Hematopoietic multipotent progenitor cell (in vitro differentiated cells): ENCODE measurements at places on chromosomes 1 and 21. TPM values are rescaled to one million over a fixed set of nuclear protein-coding genes. Genes with fewer than 3 reads are reported as not detected.

The HNRNPCL2 gene
- total RNA-seq = not detected

The FRRS1 gene
- 4.3 TPM for total RNA-seq

GRCh38 chr1:53440633-53441032, 18.6 kb upstream of the DMRTB1 start:
- DNase-seq = no peak

DNA sequence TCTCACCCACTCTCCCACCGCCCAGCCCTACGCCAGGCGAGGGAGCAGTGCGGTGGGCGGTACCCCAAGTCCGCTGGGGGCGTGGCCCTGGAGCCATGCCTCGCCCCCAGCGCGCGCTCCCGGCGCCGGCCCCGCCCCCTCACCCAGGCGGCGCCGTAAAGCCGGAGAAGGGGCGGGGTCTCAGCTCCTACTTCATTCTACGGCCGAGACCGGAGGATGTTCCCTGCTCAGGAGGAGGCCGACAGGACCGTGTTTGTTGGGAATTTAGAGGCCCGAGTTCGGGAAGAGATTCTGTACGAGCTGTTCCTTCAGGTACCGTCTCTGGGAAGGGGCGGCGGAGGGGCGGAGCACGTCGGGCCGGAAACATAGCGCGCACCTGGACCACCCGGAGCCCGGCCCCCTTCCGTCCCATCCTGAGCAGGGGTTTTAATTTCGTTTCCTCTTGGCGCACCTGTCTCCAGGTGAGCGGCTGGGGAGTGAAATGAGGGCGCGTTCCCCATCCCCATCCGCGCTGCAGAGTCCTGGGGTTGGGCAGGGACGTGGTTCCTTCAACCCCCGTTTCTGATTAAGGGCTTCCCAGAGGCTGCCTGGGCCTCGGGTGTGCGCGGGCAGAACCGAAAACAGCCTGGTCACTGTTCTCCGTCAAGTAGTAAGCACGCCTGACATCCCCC, at the start of gene RBM11:
Gene RBM11, plus strand, starts transcription at position 187 of the 671 bp plus-strand sequence. Its CDS starts 30 bp downstream, at position 217.
- DNase-seq = peak; percentile 66

The PALMD gene
- total RNA-seq = under 0.01 TPM

- DNase-seq = no peak
Measured at GRCh38 chr1:210980082-210980481, 153.9 kb downstream of the KCNH1 start.

DNA sequence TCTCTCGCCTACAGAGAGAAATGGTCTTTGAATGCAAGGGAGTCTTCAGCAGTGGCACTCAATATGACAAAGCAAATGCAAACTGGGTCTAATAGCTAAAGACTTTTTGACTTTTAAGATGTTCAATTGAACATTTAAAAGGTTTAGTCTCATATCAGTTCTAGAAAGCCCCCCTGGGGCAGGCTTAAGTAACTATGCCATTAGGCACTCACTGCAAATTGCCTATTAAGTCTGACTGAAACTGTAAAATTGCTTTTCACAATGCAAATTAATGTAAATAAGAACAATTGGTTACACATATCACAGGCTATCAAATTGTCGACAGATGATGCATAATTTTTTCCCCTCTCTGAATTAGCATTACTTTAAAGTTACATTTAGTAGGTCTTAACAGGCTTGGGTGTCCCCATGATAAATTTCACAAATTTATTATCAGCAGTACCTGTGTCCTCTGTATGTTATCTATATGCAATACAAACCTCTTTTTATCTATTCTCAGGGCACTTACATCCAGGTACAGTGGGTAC, 329.1 kb downstream of the LRRIQ3 start:
- no peak for DNase-seq

The MYOC gene
- total RNA-seq = 0.27 TPM

The KCNJ15 gene
- total RNA-seq = under 0.01 TPM

GRCh38 chr1:36306210-36306901, at the start of gene SH3D21:
SH3D21 (plus strand) TSS chr1:36306368; CDS start chr1:36306421, 53 bp downstream.
- no peak for DNase-seq

- no peak for DNase-seq
Measured at GRCh38 chr1:93774707-93775106, 93.1 kb upstream of the BCAR3 start.

DNA sequence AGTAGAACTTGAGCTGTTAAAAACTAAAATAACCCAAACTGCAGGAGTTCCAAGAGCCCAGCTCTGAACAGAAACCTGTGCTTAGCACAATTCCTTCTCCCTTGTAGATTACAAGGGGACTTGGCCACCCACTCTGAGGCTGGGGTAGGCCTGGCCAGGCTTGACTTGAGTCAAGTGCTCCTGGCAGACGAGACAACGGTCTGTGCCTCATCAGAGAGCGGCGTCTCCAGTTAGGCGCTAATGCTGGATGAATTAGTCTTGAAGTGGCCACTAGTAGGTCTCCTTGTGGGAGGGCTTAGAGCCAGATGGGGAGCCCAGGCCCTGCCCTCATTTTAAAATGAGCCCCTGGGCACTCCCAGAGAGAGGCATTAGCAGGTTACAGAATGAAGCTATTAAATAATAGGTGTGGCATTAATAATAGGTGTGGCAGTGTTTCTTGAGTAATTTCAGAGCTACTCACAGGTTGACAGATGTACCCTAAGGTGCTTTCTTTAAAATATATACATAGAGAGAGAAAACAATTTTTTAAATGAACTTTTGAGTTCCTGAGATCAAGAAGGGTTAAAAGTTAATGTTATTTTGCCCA, 1.1 kb downstream of the EEIG2 start:
- peak; percentile 61 for DNase-seq

DNA sequence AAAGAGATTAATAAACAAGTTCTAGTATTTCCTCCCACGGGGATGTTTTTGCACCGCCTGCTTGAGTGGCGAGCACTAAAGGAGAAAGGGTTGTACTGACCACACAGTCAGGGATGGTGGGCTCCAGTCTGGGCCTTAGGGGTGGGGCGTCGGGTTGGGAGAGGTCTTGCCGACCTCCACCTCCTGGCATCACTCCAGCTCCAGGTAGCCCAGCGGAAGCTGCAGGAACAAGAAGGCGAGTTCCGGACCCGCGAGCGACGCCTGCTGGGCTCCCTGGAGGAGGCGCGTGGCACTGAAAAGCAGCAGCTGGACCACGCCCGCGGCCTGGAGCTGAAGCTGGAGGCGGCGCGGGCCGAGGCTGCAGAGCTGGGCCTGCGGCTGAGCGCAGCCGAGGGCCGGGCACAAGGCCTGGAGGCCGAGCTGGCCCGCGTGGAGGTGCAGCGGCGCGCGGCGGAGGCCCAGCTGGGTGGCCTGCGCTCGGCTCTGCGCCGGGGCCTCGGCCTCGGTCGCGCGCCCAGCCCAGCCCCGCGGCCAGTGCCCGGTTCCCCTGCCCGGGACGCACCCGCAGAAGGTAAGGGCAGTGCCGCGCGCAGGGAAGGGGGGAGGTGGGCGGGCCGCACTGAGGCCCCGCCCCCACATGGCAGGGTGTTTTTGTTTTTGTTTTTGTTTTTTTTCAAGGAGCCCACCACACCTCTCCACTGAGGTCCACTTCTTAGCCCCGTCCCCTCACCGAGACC, 19.7 kb downstream of the MFAP2 start:
- DNase-seq = peak; percentile 67

DNA sequence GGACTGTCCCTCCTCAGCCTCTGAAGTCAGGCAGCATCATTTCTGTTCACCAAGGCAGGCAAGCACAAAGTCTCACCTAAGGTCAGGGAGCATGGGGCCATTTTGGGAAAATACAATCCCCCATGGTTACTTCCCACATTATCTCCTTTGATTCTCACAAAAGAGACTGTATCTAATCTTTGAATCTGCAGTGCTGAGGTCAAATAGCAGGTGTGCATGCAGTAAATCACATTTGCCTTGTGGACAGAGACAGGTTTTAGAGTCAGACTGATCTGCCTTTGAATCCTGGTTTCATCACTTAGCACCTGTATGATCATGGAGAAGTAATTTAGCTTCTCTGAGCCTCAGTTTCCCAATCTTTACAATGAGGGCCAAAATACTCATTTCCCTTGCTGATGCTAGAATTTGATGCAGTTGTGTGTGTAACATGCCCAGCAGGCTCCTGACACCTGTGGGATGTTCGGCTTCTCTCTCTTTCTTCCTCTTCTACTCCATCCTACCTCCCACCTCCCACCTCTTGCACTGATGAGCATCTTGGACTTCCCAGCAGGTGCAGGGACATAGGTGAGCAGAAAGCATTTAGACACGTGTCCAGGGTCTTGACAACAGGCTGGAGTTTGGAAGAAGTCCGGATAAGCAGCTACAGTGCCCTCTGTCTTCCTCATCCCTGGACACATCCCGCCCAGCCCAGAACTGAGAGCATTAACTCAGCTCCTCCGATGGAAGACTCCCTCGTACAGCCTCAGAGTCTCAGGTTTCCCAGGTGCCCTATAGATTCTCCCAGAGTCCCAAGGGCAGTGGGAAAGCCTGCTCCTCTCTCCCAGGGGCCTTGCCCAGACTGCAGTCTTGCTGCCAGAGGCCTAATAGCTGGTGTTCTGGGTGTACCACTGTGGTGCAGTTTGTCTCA, 18.9 kb downstream of the NENF start:
- DNase-seq = no peak

The TSACC gene
- not detected for total RNA-seq
